Fibroblast of skin of abdomen (primary cell): ENCODE measurements at places on chromosomes 12 and 14.
A peak's percentile ranks its signal among the peaks of the same experiment; 100 is the strongest.

DNA sequence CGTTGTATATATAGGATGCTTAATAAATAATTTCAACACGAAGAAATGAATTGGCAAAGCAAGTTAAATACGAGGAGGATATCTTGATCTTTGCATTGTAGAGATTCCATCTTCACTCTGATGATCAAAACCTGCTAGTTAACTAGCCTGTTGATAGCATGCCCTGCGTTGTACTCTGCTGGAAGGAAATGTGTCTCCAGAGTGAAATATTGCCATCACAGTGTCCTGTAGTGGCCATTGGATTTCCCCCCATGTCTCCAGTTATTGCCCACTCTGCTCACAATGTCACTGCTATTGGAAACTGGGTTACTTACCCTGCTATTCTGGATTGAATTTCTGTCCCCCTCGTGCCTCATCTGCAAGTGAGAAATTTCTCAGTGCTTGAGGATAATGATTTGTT, 109.6 kb downstream of the PLEKHA5 start:
- no peak for DNase-seq

- DNase-seq, result no peak
These were observed 64.9 kb upstream of the FAM181A start for GRCh38 chr14:93862265-93862664.

- no peak for DNase-seq
These were observed 40.0 kb downstream of the FRS2 start for GRCh38 chr12:69509904-69510827.

- no peak for DNase-seq
These were observed 252.5 kb downstream of the RPL10L start for GRCh38 chr14:46399049-46399448.

GRCh38 chr14:23561873-23562821, 5.4 kb downstream of the AP1G2 start:
- no peak for DNase-seq

GRCh38 chr12:106431839-106432411, 74.4 kb downstream of the POLR3B start:
- DNase-seq, result no peak

GRCh38 chr12:105986779-105987684, 151.7 kb downstream of the NUAK1 start:
- DNase-seq, result peak; percentile 97

DNA sequence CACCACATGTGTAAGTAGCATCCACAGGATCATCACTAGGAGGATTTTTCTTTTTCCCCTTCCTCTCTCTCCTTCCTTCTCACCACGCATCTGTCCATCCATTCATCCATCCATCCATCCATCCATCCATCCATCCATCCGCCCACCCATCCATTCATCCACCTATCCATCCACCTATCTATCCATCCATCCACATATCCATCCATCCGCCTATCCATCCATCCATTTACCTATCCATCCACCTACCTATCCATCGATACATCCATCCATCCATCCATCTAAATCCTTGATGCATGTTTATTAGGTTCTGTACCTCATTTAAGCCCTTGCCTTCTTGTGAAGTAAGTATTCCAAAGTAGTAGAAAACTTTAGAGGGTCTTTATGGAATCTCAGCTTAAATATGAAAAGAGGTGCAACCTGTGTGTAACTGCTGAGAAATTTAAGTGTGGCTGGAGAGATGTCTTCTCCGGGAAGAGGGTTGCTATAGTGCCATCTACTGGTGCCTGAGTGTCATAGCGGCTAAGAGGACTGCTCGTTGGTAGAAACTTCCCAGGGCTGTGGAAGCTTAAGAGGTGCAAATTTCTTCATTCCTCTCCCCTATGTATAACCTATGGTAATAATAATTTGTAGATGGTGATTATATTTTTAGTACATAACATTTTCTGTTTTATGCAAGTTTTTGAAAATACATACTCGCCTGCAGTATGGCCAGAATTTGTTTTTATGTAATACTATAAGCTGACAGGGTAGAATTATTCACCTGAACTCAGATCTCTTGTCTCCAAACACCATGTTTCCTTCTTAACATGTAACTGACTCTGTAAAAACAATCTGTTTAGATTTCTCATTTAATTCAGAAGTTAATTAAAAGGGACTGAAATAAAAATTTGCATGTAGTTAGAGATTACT, 46.0 kb downstream of the MYO1H start:
- DNase-seq, result peak; percentile 45

- DNase-seq, result no peak
These were observed 13.7 kb downstream of the DPF3 start for GRCh38 chr14:72880164-72880563.
